ENCODE measurements at places on chromosomes 5 and 9.

DNA sequence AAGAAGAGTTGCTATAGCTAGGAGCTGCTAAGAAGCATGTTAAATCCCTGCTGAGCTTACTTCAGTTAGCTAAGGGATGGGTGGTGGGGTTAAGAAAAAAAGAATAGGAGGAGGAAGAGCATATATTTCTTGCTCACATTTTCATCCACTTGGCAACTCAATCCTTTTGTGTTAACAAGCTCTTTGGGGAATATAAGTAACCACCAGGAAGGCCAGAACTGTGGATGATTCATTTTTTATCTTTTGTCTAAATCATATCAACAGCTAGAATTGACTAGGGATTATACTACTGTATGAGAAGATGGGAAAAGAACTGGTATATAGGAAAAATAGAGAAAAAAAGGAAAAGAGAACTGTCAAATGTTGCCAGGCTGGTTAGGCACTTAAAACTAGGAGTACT is 555.3 kb upstream of the ARRDC3 start:
- DNase-seq = no peak

DNA sequence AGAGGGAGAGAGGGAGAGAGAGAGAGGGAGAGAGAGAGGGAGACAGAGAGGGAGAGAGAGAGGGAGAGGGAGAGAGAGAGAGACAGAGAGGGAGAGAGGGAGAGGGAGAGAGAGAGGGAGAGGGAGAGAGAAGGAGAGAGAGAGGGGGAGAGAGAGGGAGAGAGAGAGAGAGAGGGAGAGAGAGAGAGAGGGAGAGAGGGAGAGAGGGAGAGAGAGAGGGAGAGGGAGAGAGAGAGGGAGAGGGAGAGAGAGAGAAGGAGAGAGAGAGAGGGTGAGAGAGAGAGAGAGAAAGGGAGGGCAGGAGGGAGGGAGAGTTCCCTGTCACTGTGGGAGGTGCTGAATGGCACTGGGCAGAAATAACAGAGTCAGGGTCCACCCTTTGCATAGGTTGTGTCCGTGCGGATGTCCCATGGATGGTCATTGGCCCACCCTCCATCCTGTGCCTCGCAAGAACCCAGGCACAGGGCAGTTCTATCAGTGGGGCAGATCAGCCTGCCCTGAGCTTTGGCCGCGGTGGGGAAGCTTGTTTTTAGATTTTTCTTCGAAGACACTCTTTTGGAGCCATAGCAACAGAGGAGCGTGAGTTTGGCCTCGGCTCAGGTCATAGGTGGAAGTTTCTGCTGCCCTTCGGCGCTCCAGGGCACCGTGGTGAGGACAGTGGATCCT is 30.1 kb downstream of the ADAMTSL2 start:
- no peak for DNase-seq

DNA sequence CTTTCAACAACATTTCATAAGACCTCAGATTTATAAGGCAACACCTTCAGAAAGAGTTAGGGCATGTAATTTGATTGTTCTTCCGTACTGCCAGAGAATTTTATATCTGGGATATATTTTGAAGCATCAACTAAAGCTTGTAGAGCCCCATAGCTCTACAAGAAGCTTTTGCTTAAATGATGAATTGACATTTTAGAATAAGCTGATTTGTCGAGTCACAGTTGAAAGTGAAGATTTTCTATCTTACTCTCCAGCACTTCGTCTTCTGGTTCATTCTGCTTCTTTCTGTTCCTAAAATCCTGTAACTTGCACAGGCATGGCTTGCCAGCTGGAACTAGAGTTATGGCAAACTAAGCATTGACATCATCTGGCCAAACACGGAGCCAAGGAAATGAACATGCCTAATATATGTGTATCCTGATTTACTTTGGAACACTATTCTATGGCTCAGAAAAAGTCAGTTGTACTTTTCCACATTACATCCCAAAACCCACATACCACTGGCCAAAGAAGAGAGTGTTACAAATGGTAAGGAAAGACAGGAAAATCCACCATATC is 68.6 kb upstream of the MAST4 start:
- no peak for DNase-seq

- peak; percentile 87 for DNase-seq
These were observed 96.8 kb downstream of the ZNF608 start for GRCh38 chr5:124649491-124650146.

DNA sequence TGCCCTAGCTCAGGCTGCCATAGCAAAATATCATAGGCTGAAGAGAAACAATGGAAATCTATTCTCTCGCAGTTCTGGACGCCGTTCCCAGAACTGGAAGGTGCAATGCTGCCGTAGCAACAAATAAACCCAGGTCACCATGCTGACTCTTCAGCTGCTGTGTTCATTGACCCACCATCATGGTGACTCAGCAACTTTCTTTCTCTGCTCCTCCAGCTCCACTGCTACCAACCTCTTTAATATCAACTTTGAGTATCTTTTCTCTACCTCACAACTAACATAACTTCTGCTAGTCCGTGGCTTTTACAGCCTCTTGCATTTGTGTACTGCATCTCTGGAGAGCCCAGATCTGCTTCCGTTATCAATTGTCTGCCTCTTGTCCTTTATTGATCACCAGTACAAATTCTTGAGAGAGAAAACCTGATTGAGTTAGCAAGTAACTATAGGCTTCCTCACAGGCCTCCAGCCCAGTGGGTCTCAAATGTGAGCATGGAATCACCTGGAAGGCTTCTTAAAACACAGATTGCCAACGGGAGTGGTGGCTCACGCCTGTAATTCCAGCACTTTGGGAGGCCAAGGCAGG is 47.3 kb upstream of the SLC30A5 start:
- no peak for DNase-seq

GRCh38 chr5:171435908-171436307 is 16.5 kb downstream of the FGF18 start:
- no peak for DNase-seq

- peak; percentile 24 for DNase-seq
These were observed 140.4 kb downstream of the ESM1 start for GRCh38 chr5:54844905-54845566.

Measured in AG20443 (cell line).